Stimulated activated CD4-positive, alpha-beta T cell treated with anti-CD3 and anti-CD28 coated beads, Interleukin-1b, Interleukin-23, amount 100 ng/mL, for 48 hours (primary cell): ENCODE measurements at places on chromosomes 16 and 17.

- no peak for DNase-seq
Measured at GRCh38 chr17:53088481-53088880, 734.2 kb upstream of the KIF2B start.

DNA sequence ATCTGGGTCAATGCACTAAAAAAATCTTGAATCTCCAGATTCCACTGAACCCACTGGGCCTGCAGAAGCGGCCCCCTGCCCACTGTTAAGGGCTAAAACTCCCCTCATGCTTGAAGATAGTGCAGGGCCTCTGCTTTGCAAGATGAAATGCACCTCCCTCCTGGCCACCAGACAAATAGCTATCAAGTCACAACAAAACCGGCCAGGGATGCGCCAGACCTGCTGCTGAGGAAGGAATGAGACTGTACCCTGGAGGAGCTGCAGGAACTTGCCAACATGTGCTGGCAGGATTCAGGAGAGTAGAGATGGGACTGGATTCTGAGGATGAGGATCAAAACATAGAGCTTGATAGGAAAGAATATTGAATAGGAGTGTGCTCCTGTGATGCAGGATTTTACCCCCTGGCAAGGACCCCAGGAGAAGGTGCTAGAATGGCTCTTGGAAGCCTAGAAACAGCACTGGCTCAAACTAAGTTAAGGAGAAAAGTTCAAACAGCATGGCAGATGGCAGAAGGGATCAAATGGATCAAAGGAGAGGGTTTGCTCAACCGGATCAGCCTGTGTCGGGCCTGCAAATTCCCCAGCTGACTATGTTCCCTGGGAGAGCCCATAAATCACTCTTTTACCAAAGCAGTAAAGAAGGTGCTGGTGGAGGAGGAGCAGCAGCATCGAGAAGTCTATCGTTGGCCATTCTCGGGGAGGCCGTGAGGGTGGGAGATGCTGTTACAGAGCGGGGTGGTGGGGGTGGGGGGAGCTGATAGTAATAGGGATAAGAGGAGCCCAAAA, 27.2 kb upstream of the XYLT2 start:
- no peak for DNase-seq

DNA sequence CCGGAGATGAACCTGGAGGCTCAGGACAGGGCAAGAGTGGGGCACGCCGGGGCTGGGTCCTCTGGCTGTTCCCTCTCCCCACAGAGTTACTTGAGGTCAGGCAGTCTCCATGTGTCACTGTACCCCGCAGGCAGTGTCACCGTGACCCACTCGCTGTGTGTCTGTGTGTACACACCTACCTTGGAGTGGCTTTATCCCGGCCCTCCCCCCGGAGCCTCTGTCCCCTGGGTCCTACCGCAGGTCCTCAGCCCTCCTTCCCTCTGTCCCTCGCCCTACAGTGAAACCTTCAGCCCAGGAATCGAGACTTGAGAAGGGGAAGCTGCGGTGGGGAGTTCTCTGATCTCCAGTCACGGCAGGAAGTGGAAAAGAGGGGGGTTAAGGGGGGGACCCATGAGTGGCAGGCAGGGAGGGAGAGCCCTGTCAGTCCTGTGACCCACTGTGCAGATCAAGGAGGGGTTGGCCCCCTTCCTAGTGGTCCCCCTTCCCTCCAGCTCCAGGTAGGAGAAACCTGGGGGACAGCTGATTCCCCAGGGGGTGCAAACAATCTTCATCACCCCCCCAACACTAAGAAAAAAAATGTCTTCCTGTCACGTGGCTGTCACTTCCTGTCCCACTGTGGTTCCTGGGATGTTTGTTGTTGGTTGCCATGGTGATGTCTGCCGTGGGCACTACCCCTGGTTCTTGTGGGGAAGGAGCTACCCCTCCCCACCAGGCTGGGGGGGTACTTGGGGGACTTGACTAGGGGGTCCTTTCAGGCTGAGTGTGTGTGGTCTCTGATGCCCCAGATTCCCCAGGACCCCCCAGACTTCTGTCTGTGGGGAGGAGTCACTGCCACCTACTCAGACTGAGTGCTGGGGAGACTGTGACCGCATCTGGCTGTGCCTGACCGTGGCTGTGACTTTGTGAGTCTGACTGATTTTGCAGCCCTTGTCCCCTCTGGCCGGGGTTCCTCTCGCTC, 13.7 kb downstream of the RARA start:
- DNase-seq = peak; percentile 80

DNA sequence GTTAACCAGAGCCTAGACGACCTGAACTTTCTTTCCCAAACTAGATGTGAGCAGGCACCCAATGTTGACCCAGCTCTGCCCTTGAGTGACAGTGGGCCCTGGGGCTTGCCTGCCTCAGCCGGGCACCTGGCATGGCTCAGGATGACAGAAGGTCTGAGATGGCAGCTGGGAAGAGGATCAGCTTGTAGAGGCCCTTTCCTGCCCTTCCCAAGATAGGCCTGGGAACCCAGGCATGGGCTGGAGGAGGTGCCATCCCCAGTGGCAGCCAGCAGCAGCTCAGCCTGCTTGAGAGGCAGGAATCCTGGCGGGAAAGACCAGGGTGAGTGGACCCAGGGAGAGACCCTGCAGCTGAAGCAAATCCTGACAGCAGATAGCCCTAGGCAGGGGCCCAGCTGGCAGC, 59.1 kb downstream of the PIPOX start:
- no peak for DNase-seq

- no peak for DNase-seq
Measured at GRCh38 chr17:14752011-14752410, 451.1 kb downstream of the HS3ST3B1 start.

DNA sequence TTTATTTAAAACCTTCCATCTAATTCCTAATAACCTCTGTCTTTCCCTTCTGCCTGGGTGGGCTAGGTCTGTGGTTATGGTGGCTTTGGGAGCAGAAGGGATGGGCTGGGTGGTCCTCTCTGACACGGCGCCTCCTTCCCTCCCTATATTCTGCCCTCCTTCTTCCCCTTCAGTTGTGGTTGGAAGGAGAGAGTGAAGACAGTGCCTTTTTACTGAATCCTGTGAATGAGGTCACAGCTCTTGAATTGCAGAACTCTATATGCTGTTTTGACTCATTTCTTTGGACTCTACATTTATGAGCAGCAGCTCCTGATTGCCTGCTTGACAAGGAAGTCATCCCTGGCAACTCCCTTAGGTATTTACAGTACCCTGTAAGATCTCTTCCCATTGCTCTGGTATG, 256.0 kb upstream of the ELAC2 start:
- no peak for DNase-seq

DNA sequence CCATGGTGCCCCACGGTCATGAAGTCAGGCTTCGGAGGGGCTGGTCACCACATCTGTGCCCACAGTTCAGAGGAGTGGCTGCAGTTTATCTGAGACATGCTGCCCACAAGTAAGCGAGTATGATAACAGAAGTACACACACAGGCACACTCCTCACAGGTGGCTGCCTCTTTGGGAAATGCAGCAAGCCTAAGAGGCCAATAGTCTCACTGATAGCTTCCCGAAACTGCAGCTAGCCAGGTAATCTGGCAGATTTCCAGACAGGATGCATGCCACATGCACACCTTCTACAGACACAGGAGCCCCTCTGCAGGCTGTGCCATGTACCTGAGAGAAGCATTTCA, 12.6 kb upstream of the GFOD2 start:
- DNase-seq = no peak

- DNase-seq = peak; percentile 98
Measured at GRCh38 chr16:90077240-90077756, at the start of gene PRDM7. PRDM7 (minus strand) TSS chr16:90077331; CDS start chr16:90075910, 1,421 bp downstream.

GRCh38 chr16:83227336-83227735, 580.4 kb upstream of the HSBP1 start:
- DNase-seq = no peak

DNA sequence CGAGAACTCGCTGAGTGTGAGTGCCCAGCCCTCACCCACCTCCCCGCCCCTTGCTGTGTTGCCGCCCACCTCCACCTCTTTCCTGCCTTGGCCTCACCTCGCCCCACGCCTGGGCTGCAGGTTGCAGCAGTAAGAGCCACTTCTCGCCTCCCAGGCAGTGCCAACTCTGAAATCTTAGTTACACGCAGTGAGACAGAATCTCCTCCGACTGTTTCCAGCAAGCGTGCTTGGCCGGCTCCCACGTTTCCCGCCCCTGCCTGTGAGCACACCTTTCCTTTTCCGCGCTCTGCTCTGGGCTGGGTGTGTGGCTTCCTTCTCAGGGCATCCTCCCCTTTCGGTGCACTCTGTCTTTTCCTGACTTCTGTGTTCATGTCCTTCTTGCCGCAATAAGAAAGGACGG, 5.7 kb downstream of the ENGASE start:
- DNase-seq = no peak

DNA sequence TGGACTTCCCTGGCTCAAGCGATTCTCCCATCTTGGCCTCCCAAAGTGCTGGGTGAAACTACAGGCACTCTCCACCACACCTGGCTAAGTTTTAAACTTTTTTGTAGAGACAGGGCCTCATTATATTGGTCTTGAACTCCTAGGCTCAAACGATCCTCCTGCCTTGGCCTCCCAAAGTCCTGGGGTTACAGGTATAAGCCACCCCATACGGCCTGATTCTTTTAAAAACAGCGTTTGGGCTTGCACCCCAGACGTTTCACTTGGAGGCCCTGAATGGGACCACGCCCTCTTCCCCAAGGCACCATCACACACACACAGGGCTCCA, 29.4 kb upstream of the GINS2 start:
- DNase-seq = no peak

DNA sequence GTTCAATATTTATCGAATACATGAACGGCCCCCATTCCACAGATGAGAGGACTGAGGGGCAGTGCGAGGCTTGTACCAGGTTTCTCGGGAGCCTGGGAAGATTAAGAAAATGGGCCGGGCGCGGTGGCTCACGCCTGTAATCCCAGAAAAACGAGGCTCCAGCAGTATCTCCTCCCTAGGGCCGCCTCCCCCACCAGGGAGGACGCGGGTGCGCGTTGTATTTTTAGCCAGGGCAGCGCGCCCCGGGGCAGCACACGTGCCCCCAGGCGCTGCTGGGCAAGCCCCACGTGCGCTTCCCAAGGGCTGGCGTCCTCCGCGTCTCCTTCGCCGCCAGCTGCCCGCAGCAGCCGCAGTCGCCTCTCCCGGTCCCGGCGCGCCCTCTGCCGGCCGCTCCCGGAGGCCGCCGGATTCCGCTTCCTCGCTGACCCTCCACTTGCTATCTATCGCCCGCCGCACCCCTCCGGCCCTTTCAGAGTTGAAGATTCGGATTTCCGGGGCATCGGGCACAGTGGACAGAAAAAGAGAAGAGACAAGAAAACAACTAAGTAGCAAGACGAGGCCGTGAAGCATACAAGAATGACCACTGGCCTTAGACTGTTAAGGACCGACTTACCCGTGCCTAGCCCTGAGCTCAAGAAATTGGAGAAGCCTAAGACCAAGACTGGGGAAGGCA, 1.9 kb upstream of the YBX2 start:
- DNase-seq = peak; percentile 59

DNA sequence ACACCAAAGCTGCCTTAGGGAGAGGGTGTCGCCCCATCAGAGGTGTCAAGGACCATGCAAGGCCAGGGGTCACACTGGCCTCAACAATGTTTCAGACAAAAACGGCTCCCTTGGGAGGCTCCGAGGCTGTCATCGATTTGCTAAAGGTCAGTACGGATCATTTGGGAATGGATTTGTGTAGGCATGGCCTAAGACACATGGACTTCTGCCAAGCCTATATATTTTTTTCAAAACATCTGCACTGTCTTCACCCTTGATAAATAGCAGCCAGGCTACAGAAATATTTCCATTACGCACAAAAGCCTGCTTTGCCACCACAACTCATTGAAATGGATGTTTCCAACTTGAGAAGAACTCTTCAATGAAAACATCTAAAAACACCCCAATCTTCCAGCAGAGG, 10.3 kb downstream of the CUEDC1 start:
- DNase-seq = no peak

DNA sequence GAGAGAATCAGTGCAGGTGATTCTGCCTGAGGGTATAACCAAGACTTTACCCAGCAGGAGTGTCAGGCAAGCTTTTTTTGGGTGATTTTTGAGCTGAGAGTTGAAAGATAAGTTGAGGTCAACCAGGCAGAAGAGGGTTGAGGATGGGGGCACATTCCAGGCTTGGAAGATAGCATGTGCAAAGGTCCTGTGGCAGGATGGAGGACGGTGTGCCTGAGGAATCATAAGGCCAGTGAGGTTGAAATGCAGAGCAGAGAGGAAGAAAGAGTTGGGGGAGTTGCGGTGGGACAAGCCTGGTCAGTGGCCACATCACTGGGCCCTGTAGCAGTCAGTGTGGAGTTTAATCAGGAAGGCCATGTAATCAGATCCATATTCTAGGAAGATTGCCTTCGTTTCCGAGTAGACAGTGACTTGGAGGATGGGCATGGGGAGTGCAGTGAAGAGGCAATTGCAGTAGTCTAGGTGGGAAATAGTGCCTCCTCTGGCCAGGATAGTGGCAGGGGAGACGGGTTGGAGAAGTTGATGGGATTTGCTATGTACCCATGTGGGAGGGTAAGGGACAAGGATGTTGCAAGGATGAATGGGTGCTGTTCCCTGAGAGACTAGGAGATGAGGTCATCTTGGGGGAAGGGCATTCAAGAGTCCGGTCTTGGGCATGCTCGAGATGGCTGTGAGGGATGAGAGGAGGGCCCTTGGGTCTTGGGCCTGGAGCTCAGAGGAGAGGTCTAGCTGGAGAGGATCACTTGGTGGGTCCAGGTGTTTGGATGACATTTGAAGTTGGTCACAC, 3.9 kb downstream of the PLEKHG4 start:
- DNase-seq = no peak

DNA sequence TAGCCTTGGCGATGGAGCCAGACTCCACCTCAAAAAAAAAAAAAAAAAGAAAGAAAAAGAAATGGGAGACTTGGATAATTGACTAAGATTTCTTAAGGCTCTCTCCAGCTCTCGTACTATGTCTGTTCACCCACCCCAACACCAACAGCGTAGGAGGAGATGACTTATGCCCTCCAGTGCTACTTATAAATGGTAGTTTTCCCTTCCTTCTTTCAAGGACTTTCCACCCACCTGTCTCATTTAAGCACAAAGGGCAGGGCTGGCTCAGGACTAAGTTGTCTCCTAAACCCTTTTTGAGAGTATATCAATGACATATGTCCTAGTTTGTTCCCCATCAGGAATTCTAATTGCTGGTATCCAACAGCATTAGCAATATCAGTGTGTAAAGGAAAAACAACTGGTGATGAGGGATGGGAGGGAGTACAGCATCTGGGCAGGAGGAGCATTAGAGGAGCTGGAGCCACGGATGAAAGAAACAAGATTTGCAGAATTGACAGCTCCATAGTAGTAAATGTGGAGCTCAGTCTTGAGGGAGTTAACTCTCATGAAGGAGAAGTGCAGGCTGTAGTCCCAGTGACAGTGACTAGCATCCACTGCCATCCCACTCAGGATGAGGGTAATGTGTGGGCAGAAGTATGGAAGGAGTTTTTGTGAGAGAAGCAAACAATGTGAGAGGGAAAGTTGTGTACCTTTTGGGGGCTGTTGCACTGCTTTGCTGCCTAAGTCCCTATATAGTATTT, 17.2 kb downstream of the UBE2Z start:
- DNase-seq = no peak
